ENCODE measurements at places on chromosomes 3 and 15.

DNA sequence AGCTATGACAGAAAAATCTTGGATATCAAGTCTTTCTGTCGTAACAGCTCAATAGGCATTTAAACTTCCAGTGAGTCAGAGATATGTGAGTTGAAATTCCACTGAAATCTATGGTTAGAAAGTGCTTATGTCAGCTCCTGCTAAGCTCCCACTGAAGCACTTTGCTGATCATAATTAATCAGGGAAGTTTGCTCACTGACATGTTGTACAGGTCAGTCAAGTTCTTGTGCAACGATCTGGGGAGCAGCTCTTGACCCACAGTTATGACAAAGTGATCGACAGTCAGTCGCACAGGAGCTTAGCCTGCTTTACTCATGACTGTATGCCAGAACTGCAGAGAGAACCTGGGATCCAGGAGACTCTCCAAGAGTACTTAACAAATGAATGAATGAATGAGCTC, 453.5 kb downstream of the SOX2 start:
- no peak for DNase-seq

GRCh38 chr3:73210759-73211158, 149.3 kb downstream of the EBLN2 start:
- no peak for DNase-seq

DNA sequence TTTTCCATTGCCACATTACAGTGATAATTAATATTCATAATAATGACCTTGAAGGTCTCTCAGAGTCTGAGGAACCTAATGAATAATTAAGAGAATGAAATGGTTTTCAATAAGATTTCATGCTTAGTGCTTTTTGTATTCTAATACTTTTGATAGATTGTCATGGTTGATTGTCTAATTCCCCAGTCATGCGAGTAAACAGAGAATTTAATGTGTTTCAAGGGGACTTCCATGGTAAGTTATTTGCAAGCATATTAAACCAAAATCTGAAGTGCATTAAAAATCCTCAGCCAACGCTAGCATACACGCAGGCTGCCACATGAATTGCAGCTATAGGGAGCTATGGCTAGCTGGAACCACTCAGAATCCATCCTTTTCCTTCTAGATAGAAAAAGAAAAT, 18.9 kb upstream of the ANO10 start:
- DNase-seq, result no peak

DNA sequence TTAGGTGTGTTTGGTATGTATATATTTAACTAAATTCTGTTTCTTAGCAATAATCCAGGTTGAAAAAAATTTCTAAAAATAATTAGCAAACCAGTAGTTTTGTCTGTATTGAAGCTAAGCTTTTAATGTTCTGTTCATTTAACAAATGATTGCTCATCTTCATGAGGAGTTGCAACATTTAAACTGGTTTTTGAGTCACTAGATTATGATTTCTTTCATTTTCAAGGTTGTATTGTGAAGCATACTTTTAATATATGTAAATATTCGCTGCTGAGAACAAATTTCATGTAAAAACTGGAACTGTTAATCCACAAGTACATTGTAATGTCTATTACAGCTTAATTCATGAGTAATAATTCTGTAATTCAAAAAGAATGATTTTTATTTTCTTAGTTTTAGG, 192.7 kb downstream of the MBNL1 start:
- no peak for DNase-seq
